ENCODE measurements at places on chromosomes 2 and 18. TPM values are rescaled to one million over a fixed set of nuclear protein-coding genes. Genes with fewer than 3 reads are reported as not detected.

GRCh38 chr18:30623401-30624065 lies 419.0 kb downstream of the DSC3 start:
- no peaks in the 10 kb centered on the region for H3K27me3 ChIP-seq
- H3K27ac ChIP-seq, result no peak overlapping the region
- no peaks in the 10 kb centered on the region for H3K4me1 ChIP-seq
- H3K36me3 ChIP-seq, result no peaks in the 10 kb centered on the region
- no peak overlapping the region for H3K4me3 ChIP-seq

- DNase-seq, result no peak
- H3K36me3 ChIP-seq, result no peaks in the 10 kb centered on the region
- H3K4me3 ChIP-seq, result no peak overlapping the region
- H3K4me1 ChIP-seq, result peaks cover 14% of the 10 kb centered on the region
Measured at GRCh38 chr2:12265646-12266045, 451.1 kb upstream of the TRIB2 start.

DNA sequence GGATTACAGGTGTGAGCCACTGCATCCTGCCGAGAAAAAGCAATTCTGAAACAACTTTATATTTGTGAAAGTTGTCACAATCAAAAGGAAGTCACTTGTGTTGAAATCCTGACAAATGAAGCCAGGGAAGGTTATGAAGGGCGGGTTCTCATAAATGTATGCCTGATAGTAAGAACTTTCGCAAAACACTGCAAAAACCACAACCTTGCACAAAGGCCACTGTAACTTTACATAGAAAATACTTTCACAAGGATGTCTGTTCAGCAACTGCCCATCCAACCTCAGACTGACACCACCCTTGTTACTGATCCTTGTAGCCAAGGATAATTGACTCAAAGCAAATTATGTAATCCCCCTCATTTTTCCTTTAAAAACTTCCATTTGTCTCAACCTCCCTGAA lies 90.6 kb downstream of the SLC4A3 start:
- no peaks in the 10 kb centered on the region for H3K4me1 ChIP-seq
- H3K36me3 ChIP-seq, result no peaks in the 10 kb centered on the region
- no peak overlapping the region for H3K27ac ChIP-seq

DNA sequence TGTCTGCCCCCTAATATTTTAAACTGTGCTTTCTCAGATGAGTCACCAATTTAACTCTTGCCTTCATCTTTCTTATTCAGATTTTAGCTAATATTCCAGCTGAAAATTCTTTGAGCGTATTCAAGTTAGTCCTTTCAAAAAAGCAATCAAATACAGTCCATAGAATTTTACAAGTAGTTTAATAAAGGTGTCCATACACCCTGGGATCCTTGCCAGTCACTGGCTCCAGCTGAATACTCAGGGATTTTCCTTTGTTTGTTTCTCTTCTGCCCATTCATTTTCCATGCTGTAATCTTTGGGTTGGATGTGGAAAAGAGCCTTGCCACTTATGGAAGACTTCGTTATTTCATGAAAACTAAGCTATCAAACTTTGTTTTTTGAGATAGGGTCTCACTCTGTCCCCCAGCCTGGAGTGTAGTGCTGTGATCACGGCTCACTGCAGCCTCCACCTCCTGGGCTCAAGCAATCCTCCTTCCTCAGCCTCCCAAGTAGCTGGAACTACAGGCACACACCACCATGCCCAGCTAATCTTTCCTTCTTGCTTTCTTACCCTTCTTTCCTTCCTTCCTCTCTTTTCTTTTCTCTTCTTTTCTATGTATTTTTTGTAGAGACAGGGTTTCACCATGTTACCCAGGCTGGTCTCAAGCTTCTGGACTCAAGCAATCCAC lies 34.0 kb downstream of the VSNL1 start:
- no peaks in the 10 kb centered on the region for H3K27me3 ChIP-seq
- H3K4me1 ChIP-seq, result no peaks in the 10 kb centered on the region
- no peak overlapping the region for H3K4me3 ChIP-seq
- H3K36me3 ChIP-seq, result no peaks in the 10 kb centered on the region
- H3K27ac ChIP-seq, result no peak overlapping the region

- H3K36me3 ChIP-seq, result no peaks in the 10 kb centered on the region
- H3K4me1 ChIP-seq, result peaks cover 10% of the 10 kb centered on the region
- H3K4me3 ChIP-seq, result no peak overlapping the region
- H3K27me3 ChIP-seq, result peaks cover 11% of the 10 kb centered on the region
- peak; percentile 73 for DNase-seq
Measured at GRCh38 chr18:48003426-48004349, 73.2 kb upstream of the SMAD2 start.

GRCh38 chr18:40048886-40049650 lies 1906.0 kb upstream of the PIK3C3 start:
- H3K27ac ChIP-seq, result no peak overlapping the region
- H3K4me1 ChIP-seq, result no peaks in the 10 kb centered on the region
- no peaks in the 10 kb centered on the region for H3K36me3 ChIP-seq
- H3K4me3 ChIP-seq, result no peak overlapping the region
- DNase-seq, result no peak

DNA sequence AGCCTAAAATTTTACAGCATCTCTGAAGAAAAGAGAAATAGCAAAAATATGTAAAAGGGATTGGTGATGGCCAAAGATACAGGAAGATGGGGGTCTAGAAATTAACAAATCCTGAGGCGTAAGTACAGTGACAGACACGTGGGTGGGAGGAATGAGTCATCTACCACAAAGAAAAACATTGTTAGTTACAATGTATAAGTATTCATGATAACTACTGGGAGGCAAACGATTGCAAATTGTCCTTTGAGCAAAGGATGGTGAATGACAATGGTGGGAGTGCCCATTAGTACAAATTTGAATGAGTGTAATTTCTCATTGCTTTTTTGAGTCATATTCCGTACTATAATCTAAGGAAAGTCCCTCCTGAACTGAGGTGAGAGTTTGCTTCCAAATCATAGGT lies 809.0 kb upstream of the FAM98A start:
- H3K4me1 ChIP-seq, result no peaks in the 10 kb centered on the region
- no peak overlapping the region for H3K27ac ChIP-seq
- no peak for DNase-seq
- no peaks in the 10 kb centered on the region for H3K36me3 ChIP-seq
- H3K4me3 ChIP-seq, result no peak overlapping the region

- peak; percentile 91 for DNase-seq
- H3K27ac ChIP-seq, result no peak overlapping the region
Measured at GRCh38 chr2:44044281-44044720, 48.5 kb upstream of the LRPPRC start.

DNA sequence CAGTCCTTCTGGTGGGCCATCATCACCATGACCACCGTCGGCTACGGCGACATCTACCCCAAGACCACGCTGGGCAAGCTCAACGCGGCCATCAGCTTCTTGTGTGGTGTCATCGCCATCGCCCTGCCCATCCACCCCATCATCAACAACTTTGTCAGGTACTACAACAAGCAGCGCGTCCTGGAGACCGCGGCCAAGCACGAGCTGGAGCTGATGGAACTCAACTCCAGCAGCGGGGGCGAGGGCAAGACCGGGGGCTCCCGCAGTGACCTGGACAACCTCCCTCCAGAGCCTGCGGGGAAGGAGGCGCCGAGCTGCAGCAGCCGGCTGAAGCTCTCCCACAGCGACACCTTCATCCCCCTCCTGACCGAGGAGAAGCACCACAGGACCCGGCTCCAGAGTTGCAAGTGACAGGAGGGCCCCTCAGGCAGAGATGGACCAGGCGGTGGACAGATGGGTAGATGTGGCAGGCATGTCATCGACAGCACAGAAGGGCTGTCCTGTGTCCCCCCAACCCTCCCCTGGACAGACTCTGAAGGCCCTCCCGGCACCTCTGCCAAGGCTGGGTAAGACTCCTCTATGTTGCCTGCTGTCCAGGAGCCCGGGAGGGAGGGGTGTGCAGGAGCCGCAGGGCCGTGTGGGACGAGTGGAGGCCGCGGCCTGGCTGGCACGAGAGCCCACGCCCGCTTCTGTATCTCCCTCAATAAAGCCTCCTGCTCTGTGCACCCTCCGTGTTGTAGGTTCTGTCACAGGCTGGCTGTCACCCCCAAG lies 2.0 kb downstream of the KCNF1 start:
- H3K36me3 ChIP-seq, result no peaks in the 10 kb centered on the region
- H3K4me1 ChIP-seq, result peaks cover under 1% of the 10 kb centered on the region
- no peak overlapping the region for H3K27ac ChIP-seq
- no peak overlapping the region for H3K4me3 ChIP-seq

GRCh38 chr2:217467331-217467730 lies 535.5 kb downstream of the TNS1 start:
- peaks cover 12% of the 10 kb centered on the region for H3K4me1 ChIP-seq
- no peak overlapping the region for H3K4me3 ChIP-seq
- no peaks in the 10 kb centered on the region for H3K36me3 ChIP-seq
- no peaks in the 10 kb centered on the region for H3K27me3 ChIP-seq
- DNase-seq, result no peak

- peak within 1 kb of the TSS; percentile 38 for H3K4me3 ChIP-seq
- peaks cover 2% of the 10 kb centered on the region for H3K4me1 ChIP-seq
- peak; percentile 69 for DNase-seq
- no peak within 1 kb of the TSS for H3K27ac ChIP-seq
- peaks cover 41% of the 10 kb centered on the region for H3K27me3 ChIP-seq
Measured at GRCh38 chr18:34224423-34225217, at the start of gene NOL4. NOL4 (minus strand) TSS chr18:34224913; CDS start chr18:34223253, 1,660 bp downstream.

DNA sequence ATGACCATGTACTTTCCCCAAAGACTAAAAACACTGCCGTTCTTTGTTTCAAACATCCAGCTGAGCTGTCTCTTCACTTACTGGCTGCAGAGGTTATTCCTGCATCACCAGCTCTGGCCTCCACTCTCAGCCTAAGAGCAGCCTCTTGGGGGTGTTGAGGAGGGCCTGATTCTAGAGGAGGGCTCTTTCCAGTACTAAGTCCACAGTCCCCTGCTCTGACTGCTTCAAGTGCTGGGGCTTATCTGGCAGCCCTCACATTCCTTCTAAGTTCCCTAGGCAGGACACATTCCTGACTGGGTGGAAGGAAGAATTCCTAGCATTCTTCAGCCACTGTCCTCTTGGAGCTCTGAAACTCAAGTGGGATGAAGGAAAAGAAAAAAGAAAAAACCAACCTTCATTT lies 32.9 kb upstream of the EHBP1 start:
- peaks cover 16% of the 10 kb centered on the region for H3K4me1 ChIP-seq
- H3K27ac ChIP-seq, result peak overlapping the region; percentile 47
- H3K4me3 ChIP-seq, result peak overlapping the region; percentile 28
- DNase-seq, result peak; percentile 75
- no peaks in the 10 kb centered on the region for H3K27me3 ChIP-seq
- no peaks in the 10 kb centered on the region for H3K36me3 ChIP-seq

DNA sequence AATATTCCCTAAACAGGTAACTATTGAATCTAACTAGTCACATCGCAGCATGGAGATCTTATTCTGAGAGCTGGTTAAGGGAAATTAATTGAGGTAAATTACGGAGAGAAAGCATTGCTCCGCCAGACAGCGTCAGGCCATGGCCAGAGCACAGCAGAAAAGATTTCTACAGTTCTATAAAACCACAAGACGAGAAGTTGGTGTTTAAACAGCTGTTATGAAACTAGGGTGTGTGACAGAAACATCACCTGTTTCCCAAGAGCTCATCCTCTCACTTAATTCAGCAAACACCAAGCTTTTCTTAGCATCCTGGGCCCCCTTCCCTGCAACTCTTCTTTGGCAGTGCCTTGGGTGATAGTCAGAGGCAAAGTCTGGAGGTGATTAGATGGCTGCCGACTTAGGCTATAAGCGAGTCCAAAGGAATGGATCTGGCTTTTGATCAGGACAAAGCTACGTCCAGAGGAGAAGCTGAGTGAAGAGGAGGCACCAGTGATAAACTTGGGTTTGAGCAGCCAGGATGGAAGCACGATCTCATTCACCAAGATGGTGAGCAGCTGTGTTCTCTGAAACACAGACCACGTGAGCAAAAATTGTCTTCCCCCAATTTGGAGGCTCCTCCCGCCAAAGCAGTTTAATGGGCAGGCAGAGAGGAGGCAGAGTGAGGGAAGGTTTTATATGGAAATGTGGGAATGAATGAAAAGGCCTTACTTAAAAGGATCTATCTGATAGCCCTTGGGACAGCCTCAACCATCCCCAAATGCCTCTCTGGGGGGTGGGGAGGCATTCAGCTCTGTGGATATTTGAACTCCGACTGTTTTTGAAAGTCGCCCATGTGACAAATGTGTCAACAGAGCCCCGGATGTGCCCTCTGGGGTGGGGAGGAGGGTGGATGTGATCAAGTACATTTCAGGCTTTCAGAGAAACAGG lies 57.8 kb downstream of the PKDCC start:
- no peak for DNase-seq
- no peak overlapping the region for H3K4me3 ChIP-seq
- no peak overlapping the region for H3K27ac ChIP-seq
- no peaks in the 10 kb centered on the region for H3K27me3 ChIP-seq
- peaks cover 17% of the 10 kb centered on the region for H3K4me1 ChIP-seq

DNA sequence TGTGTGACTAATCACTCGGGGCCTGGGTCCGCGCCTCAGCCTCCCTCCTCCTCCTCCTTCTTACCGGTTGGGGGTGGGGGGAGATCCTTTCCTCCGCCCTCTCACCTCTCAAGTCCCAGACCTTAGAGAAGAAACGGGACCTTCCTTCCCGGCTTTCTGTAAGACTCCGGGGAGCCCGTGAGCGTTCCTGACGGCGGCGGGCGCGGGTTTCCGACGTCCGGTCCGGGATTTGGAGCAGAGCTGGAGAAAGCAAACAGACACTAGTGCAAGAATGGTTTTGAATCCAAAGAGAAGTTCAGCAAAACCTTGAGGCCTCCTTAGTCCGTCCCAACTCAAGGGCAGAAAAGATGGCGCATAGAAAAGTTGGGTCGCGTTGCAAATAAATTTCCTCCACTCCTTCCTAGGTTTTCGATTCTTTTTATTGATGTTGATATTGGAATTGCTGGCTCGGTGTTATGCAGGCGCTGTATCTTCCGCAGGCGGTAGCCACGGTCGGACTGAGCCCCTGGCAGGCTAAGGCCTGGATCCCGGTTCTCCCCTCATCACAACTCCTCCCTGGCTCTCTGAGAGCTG lies 2.0 kb downstream of the DLX1 start:
- H3K27ac ChIP-seq, result no peak overlapping the region
- peak overlapping the region; percentile 78 for H3K4me3 ChIP-seq
- H3K27me3 ChIP-seq, result peaks cover 42% of the 10 kb centered on the region
- peaks cover 3% of the 10 kb centered on the region for H3K36me3 ChIP-seq
- peaks cover 33% of the 10 kb centered on the region for H3K4me1 ChIP-seq

DNA sequence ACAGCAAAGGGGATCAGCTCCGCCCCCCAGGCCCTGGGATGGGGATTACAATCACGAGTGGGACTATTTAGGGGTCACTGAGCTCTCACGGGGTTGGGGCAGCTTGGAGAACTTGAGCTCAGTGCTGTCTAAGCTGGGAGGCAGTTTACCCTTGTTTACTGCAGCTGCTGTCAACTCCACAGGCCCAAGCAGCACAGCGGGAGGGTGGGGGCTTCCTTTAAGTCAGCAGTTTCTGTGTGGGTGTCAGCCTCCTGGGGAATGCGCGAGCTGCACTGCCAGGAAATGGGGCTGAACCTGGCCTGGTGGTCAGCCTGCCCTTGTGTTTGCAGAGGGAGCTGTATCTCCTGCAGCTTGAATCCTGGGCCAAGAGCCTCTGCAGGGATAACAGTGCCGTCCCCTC lies 29.8 kb downstream of the TOGARAM2 start:
- H3K36me3 ChIP-seq, result no peaks in the 10 kb centered on the region
- H3K27ac ChIP-seq, result no peak overlapping the region
- peaks cover 32% of the 10 kb centered on the region for H3K4me1 ChIP-seq
- DNase-seq, result peak; percentile 95

GRCh38 chr2:32558492-32558891 lies 69.4 kb upstream of the TTC27 start:
- no peaks in the 10 kb centered on the region for H3K27me3 ChIP-seq
- H3K36me3 ChIP-seq, result peaks cover 12% of the 10 kb centered on the region
- no peak overlapping the region for H3K4me3 ChIP-seq
- H3K27ac ChIP-seq, result no peak overlapping the region
- DNase-seq, result no peak

FER1L5 gene
- total RNA-seq, result 1.1 TPM

PPP3R1 gene
- 29.7 TPM for total RNA-seq

GKN1 gene
- 0.29 TPM for total RNA-seq

RAB12 gene
- total RNA-seq, result 51.6 TPM

CIB4 gene
- total RNA-seq, result not detected

RTTN gene
- 11.2 TPM for total RNA-seq

RGPD3 gene
- total RNA-seq, result 0.59 TPM
